Activated T-helper 1 cell treated with anti-CD3 and anti-CD28 coated beads, Interleukin-2, amount 50 U/mL, for 16 hours (primary cell): ENCODE measurements at places on chromosomes 11 and 22.

DNA sequence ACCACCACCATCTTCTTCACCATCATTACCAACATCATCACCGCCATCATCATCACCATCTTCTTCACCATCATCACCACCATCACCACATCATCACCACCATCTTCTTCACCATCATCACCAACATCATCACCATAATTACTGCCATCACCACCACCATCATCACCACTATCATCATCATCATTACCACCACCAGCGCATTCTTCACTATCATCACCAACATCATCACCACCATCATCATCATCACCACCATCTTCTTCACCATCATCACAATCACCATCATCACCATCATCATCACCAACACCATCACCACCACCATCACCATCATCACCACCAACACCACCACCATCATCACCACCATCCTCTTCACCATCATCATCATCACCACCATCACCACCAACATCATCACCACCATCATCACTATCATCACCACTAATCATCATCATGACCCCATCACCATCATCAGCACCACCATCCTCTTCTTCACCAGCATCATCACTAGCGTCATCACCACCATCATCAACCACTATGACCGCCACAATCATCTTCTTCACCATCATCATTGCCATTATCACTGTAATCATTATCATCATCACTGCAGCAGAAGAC, 303.8 kb downstream of the CTTN start:
- no peak for DNase-seq

GRCh38 chr11:132848336-132848735, 684.0 kb downstream of the OPCML start:
- no peak for DNase-seq

- no peak for DNase-seq
Observed at GRCh38 chr11:112566124-112566523, 305.5 kb upstream of the PLET1 start.

DNA sequence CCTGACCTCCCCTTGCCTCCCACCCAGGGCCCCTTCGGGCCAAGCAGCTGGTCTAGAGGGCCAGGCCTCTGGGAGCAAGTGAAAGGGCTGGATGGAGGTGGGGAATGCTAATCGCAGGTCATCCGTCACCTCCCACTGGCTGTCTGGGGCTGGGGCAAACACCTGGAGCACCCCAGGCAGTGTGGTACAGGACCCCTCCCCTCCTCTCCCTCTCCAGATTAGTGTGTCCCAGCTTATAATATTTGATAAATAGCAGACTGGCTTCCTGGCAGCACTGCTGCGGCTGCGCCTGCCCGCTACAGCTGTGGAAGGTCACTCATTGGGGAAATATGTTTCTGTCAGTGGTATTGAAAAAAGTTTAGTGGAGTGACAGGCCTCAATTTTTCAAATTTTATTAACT, 90.7 kb upstream of the PHOX2A start:
- DNase-seq: no peak

- DNase-seq: no peak
Observed at GRCh38 chr11:61144511-61145179, 16.6 kb downstream of the VPS37C start.

GRCh38 chr11:59010708-59011107, 71.4 kb downstream of the GLYATL1 start:
- no peak for DNase-seq

DNA sequence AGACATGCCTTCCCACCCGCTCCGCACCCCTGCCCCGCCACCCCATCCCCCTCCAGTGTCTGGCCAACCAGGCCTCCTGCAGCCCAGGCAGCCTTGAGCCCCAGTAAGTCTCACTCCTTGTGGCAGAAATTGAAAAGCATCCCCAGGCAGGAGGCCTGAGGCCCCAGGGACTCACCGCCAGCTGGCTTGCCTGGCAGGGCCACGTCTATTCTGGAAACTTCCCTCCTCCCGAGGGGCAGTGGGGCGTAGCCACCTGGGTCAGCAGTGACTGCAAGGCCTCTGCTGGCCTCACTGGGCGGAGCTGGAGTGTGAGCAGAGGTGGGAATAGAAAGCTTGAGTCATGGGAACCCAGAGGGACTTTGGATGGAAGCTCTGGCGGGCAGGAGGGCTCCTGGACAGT, 26.3 kb downstream of the ANO1 start:
- DNase-seq: no peak

DNA sequence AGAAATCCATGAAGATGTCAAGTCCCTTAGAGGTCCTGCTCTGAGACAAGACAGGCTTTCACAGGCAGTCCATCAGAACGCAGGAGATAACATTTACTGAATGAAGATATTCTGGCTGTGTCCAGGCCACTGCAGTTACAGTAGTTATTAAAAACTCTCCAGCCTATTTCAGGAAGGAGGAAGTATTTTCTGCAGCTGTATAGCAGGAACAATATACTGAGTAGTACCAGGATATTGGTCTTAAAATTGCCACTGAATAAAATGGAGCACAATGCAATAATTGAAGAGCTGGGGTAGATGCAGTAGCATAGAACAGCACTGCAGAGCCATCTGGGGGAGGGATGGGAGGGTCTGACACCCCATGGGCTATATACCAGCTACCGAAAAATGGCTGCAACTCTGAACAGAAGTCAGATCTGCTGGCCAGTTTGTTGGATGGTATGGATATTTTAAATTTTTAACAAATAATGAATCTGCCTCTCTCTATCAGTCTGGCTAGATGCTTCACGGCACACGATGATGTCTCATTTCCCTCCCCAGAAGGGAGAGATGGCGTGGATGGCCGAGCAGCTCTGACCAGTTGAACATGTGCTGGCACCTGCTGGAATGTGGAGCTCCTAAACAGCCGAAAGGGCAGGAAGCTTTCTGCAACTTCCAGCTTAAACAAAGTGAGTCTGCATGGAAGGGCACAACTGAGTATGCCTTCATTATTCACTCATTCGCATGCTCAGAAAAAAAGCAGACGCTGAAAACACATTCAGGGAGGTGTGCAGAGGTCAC, 342.1 kb upstream of the SYN3 start:
- no peak for DNase-seq

DNA sequence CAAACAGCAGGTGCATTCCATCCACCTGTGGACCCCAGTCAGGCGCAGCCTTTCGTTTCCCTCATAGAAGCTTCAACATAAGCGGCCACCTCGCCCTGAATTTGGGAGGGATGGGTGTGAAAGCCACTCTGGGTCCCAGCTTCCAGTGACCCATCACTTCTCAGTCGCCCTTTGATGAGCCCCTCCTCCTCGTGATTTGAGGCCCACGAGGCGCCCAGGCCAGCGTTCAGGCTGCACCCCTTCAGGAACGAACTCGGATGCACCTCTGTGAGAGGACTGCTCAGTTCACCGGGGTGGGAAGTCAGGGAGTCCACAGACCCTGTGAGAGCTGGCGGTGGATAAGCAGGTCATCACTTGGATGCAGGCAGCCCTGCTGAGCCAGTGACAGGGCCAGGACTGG, 1118.2 kb downstream of the BRD1 start:
- DNase-seq: no peak

- DNase-seq: peak; percentile 12
Observed at GRCh38 chr11:68798221-68798813, 43.4 kb downstream of the CPT1A start.

GRCh38 chr11:64874308-64875240, 3.8 kb downstream of the EHD1 start:
- DNase-seq: no peak

GRCh38 chr11:120835601-120836228, 188.2 kb upstream of the TBCEL start:
- no peak for DNase-seq

GRCh38 chr22:29584975-29585374, 4.1 kb upstream of the NIPSNAP1 start:
- DNase-seq: no peak

DNA sequence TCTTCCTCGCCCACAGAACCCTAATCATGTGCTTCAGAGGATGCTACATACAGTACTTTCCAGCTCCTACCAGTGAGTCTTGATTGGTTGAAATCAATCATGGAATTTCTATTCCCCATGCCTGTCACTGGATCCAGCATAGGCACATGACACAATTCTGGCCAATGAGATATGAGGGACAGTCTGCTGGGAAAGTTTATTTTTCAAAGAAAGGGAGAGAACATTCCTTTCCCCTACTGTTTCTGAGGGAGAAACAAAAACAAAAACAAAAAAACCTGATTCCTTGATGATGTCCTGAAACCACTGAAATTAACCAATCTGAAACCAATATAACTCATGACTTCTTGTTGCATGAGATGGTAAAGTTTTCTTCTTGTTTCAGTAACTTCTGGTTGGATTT, 3.3 kb upstream of the RCN1 start:
- no peak for DNase-seq

DNA sequence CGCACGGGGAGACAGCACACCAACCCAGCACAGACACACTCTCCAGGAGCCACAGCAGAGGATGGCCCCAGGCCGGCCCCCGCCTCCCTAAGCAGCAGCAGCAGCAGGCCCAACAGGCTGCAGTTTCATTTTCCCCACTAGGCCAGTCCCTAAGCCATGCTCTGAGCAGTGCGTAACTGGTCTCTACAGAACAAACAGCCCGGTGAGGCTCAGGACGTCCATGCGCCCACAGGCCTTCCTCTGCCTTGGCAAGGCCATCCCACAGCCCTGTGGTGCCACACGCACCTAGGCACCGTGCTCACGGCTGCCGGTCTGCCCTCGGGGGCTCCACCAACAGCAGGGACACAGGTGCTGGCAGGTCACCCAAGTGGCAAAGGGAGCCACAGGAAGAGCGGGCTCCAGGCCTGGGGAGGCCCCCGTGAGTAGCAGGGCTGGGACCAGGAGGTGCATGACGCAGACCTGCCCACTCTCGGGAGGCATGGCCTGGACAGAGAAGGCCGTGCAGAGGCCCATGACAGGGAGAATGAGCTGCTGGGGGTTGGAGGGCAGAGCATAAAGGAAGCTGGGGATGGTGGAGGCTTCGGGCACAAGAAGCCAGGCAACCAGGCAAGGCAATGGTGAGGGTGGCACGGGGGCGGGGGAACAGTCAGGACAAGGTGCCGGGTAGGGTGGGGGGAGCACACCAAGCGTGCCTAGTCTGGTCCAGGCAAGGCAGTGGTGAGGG, 1.4 kb upstream of the MOB2 start:
- no peak for DNase-seq

DNA sequence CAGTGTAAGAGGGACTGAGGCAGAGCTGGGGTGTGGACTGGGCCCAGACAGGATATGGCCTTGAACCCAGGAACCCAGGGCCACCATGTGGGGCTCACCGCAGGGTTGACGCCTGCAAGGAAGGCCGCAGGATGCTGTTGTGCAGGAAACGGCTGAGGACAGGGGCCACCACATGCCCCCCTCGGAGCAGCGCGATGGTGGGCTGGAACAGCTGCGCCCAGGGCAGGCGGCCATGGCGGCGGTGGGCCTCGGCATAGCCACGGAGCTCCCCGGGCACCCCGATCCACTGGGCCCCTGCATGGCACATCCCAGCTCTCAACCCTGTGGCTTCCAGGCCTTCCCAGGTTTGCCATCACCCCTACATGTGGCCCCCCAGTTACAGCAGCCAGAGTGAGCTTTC, 12.2 kb downstream of the GGT5 start:
- no peak for DNase-seq

GRCh38 chr22:30340911-30341685, 14.4 kb upstream of the TBC1D10A start:
- DNase-seq: no peak

GRCh38 chr11:94175535-94175934, 46.9 kb downstream of the PANX1 start:
- no peak for DNase-seq
